CD4-positive, alpha-beta T cell treated with Interleukin-4 for 4 hours (primary cell): ENCODE measurements at places on chromosomes 16 and 17.

GRCh38 chr16:27073733-27074132 lies 7.0 kb downstream of the C16orf82 start:
- DNase-seq: no peak

DNA sequence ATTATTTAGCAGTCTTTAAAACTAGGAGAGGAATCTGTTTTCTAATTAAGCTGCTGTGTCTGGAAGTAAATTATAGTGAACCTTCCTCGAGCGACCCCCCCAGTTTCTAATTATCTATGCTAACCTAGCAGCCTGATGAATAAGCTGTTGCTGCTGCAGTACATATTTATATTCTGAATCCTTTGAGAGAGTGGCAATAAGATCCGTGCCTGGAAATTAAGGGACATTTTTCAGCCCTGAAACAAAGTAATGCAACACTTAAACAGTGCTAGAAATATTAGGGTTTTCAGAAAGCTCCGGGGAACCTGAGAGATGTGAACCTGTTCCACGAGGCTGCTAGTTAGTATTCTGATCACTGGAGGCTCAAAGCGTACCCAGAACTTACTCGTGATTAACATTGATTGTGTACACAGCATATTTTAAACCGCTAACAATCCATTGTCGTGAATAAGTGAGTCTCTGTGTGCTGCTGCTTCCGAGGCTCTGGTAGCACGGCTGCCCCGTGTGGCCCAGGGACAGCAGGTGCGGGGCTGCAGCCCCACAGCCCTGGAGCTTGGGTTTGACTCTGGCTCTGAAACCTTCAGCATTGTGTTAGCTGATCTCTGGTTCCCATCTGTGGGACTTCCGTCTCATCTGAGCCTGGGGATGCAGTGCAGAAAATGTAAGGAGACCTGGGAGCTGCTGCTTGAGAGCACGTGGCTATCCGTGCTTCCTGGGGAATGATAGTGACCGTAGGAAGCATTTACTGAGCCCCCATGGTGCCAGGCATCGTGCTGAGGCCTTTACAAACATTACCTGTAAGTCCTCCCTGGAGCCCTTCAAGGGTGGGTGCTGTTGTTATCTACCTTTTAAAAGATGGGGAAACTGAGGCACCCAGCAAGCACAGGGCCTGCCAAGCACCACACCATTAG lies 190.9 kb upstream of the CHMP6 start:
- DNase-seq: no peak

GRCh38 chr16:6857575-6857974 lies 475.1 kb upstream of the RBFOX1 start:
- no peak for DNase-seq

DNA sequence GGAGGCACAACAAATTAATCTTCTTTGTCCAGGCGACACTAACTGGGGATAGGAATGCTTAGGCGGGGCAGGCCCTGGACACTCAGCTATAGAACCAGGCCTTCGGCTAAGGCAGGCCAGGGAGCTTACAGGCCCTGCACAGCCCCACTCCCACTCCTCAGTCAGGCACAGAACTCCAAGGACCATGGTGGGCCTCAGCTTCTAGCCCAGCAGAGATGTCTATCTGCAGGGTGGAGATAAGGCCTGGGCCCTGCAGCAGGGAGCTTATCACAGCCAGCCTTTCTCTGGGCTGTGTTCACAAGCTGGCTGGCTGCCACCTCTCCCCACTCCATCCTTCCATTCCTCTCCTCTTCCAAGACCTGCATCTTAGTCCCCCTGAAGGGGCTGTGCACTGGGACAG lies 68.1 kb downstream of the TMEM132E start:
- no peak for DNase-seq

DNA sequence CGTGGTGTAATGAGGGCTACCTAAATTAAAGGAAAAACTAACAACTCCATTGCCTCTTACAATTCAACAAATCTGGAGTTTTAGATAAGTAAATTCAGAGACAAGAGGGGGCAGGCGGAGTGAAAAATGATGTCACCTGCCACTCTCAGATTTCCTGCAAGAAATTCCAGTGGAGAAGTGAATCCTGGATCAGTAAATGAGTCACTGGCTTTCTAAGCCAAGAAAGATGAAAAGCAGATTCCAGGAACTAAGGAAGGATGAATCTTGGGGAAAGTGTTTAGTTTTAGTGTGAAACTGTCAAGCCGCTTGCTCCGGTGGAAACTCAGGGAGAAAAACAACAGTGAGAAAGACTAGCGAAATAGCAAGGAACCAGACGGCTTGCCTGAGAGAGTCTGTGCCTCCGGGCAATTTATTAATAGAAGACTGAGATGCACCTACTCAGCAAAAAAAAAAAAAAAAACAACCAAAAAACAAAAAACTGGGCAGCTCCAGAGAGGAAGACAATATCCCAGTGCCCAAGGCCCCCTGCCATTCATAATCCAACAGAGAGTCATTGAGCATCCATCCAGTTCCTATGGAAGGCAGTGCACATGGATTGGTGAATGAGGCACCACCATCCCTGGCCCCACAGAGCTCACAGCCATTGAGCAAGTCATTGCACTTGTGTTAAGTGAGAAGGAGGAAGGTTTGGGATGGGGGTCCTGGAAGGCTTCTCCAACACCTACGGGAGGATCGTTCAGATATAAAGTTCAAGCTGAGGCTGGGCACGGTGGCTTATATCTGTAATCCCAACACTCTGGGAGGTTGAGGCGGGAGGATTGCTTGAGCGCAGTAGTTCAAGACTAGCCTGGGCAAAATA lies 12.1 kb upstream of the RIPOR1 start:
- DNase-seq: no peak

DNA sequence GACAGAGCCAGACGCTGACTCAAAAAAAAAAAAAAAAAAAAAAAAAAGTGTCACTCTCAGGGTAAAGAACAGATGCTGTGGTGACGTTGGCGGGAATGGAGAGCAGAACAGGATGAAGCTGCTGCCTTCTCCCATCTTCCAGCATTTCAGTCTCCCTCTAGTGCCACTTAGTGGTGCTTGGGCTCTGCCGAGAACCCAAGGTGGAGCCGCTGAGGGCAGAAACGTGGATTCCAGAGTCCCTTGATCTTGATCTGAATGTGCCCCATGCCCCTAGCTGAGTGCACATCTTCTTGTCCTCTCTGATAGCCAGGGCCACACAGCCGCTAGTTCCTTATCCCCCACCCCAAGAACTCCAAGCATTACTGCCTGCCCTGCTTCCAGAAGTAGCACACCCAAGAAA lies 43.2 kb upstream of the FA2H start:
- DNase-seq: no peak

- no peak for DNase-seq
Observed at GRCh38 chr17:31499771-31500554, 108.5 kb downstream of the RAB11FIP4 start.

- no peak for DNase-seq
Observed at GRCh38 chr17:41392278-41392677, 5.1 kb downstream of the KRT31 start.

GRCh38 chr17:21417921-21418320 lies 41.8 kb downstream of the KCNJ12 start:
- DNase-seq: no peak

DNA sequence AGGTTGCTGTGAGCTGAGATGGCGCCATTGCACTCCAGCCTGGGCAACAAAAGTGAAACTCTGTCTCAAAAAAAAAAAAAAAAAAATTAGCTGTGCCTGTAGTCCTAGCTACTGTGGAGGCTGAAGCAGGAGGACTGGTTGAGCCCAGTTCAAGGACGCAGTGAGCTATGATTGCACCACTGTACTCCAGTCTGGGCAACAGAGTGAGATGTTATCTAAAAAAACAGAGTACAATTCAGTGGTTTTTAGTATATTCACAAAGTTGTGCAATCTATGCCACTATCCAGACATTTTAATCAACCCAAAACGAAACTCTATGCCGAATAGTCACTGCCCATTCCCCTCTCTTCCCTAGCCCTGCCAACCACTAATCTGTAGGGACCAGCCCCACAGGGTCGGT lies 25.1 kb downstream of the C16orf54 start:
- DNase-seq: no peak

- no peak for DNase-seq
Observed at GRCh38 chr16:23564575-23565363, 7.2 kb downstream of the UBFD1 start.

DNA sequence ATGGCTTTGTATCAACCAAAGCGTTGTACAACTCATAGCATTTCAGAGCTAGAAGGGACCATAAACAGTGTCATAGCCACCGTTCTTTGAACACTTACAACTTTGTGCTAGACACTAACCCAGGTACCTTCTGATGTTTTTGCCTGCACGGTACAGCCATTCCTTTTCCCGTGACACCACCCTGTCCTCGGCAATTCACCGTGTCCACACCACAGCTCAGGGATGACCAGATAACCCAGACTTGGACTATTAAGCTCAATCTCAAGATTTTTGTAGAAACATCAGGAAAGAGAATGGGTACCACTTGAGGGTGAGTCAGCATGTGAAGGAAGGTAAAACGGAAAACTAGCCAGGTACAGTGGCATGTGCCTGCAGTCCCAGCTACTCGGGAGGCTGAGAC lies 9.8 kb upstream of the CBFB start:
- DNase-seq: no peak
